GM19239 (cell line): ENCODE measurements at places on chromosomes 3 and 15.

- DNase-seq, result no peak
Measured at GRCh38 chr15:40471808-40472150, 995 bp downstream of the CHST14 start.

- DNase-seq, result no peak
Measured at GRCh38 chr3:188664795-188665194, 507.0 kb upstream of the TPRG1 start.

DNA sequence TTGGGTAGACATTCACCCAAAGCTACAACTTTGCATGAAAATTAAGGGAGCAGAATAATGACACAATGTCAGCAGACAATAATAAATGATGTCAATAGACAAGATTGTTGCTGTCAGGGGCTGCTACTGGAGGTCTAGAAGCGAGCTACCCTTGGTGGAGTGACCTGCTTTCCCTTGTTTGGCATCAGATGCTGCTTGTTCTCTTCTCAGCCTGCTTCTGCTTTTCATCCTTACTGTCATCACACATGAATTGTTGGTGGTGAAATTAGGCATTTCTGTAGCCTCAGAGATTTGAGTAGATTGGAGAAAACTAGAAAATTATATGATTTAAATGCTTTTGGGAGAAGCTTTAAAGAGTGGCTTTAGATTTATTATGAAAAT lies 193.8 kb downstream of the NR1D2 start:
- no peak for DNase-seq

GRCh38 chr3:191369616-191370010 lies 39.3 kb upstream of the UTS2B start:
- no peak for DNase-seq

GRCh38 chr3:126450744-126451143 lies 24.9 kb downstream of the ZXDC start:
- no peak for DNase-seq
